ENCODE measurements at places on chromosomes 5 and 9.

GRCh38 chr9:94157050-94157801 is 73.0 kb downstream of the PTPDC1 start:
- no peak for DNase-seq

DNA sequence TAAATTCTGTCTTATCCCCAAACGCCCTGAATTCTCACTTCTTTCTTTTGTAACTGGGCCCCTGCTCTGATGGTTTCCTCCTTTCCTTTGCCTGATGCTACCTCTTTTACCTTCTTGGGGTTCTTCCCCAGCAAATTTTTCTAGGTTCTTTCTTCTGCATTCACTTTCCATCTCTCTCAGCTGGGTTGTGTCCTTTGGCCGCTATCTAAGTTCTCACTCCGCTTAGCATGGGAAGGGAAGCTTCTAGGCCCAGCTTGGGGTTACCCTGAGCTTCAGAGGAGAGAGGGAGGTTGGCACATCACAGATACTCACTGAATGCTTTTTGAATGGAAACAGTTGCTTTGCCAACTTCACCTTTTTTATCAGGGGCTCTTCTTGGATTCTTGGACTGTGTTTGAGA is 17.0 kb downstream of the PALM2AKAP2 start:
- no peak for DNase-seq

GRCh38 chr9:108704156-108704852 is 151.5 kb downstream of the ACTL7B start:
- no peak for DNase-seq

GRCh38 chr5:122723606-122724352 is 51.1 kb upstream of the SNX2 start:
- no peak for DNase-seq

DNA sequence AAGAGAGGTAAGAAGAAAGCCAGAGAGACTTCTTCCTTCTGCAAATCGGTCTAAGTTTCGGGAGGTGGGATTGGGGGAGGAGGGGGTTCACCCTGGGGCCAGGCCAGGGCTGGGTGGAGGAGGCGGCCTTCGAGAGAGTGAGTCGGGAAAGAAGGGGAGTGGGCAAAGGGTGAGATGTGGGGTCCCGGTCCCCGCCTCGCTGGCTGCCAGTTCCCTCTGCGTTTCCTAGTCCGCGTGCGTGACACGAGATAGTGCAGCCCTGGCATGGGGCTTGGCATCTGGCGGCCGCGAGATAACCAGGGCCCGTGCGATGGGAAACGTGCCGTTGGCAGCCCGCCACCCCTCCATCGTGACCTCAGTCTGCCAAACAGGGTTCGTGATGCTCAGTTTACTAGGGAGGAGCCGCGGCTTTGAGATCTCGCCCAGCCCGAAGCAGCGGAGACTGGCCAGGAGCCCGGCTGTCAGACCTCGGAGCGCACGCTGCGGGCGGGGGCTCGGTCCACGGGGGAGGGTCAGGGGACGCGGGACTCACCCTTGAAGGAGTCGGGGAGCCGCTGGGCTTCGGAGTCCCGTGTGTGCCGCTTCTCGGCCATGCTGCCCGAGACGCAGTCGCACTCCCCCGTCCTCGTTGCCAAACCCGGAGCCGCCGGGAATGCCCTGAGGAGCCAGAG is at the start of gene STOM:
STOM (minus strand) TSS at position 656 of the 671 bp plus-strand sequence; CDS start at position 593, 63 bp downstream.
- DNase-seq = peak; percentile 55
